ENCODE measurements at places on chromosomes 2 and 18.

DNA sequence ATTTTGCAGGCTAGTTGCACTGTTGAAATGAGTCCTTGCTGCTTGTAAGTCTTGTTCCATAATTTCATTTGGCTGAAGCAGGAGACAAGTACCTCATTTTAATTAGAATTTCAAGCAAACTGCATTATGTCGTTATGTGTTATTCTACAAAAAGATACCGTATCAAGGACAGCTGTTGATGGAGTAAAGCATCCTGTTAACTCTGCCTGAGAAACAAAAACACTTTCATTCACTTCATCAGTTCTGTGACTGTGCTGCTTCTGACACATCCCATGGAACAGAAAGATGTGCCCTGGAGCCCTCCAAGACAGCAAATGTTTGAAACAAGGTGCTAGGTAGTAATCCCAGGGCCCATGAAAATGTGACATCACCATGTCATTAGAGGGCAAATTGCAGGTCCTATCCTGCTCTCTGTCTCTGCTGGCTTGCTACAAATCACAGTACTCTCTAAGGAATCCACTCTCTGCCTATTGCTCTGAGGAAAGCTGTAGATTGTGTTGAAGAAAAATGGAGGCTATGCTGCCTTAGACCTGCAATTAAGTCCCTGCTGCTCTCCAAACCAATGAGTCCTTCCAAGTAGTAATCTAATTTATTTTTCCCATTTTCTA lies 209.7 kb upstream of the PARD3B start:
- DNase-seq, result no peak

- no peak for DNase-seq
Measured at GRCh38 chr18:39230086-39230803, 1664.6 kb upstream of the CELF4 start.

- no peak for DNase-seq
Measured at GRCh38 chr2:221975151-221975550, 323.6 kb downstream of the PAX3 start.

DNA sequence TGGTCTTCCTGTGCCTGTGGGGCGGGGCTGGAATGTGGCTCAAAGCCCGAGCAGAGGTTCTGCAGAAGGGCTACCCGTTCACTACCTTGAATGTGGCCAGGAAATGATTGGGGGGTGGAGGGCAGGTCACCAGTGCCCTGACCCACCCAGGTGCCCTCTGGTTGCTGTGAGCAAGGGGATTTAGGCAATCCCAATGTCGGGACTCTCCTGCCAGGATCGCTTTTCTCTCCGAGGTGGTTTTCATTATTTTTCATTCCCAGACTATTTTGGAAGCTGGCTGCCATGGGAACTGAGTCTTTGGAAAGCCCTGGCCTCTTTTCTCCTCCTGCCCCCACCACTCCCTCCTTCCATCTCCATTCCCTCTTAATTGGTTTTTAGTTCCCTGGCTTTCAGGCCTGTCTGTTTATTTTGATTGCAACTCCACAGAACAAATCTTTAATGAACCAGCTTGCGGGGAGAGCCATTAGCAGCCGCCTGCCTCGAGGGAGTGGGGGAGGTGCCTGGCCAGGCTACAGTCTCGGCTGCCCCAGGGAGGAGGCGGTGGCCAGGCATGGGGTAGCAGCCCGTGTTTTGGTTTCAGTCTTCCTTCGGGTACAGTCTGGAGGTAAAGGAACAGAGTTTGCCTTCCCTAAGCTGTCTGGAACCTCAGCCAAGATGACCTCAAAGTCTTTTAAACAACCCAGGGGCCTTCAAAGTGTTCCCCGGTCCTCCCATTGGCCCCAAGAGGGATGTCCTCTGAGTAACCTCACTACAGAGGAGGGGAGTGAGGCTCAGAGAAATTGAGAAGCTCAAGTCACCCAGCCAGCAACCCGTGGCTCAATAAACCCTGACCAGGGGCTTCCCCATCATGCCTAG lies 114.4 kb upstream of the HAAO start:
- DNase-seq, result peak; percentile 57

DNA sequence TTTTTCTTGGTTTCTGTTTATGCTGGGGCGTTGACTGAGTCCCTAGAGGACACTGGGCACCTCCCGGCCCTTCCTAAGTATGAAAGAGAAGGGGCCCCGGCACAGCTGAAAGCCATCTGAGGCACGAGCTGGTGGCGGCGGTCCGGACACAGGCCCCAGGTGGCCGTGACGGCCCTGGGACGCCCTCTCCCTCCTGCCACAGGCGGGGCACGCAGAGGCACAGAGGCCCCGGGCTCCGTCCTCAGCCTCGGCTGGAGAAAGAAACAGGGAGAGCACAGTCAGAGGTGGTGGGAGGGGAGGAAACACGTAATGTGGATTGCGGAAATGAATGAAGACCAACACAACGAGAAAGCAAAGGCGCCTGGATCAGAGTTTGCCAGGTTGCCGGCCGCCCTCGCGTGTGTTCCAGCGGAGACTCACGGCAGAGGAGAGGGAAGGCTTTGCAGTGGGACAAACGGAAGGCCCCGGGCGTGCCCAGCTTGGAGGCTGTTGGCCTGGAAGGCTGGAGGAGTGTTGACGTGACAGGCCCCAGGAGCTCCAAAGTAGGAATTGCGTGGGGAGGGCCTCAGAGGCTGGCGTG lies 119.1 kb downstream of the PTGR3 start:
- no peak for DNase-seq

DNA sequence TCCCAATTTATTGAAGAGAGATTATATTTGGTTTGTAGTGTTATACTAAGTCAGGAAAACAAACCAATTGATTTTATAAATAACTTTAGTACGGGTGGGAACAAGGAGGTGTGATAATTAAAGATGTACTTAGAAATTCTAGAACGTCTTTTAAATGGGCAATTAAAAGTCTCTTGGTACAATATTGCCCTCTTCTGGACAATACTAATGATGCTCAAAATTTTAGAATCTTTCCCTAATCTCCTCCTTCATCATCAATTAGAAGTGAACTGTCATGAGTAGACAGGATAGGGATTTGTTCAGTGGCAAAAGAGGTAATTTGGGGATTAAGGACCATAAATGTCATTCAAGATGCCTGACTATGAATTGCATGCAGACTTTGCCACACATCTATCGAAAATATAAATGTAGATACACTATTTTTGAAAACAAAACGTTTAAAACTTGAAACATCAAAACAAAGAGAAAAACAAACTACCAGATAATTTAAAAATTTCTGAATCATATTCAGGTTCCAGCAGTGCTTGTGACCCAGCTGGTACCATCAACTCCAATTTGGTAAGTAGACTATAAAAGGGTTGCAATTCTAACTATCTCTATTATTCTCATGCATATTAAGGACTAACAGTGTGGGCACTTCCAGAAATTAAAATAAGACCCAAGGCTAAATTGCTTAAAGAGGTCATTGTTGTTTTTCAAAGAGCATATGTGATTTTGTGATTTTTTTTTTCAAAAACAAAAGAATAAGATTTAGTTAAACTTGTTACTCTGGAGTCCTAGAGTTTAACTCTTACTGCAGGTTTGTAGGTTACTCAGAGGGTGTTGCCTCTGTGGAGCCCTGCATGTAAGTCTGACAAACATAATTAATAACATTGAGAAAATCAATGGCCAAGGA lies 123.5 kb downstream of the LAMA3 start:
- peak; percentile 58 for DNase-seq

GRCh38 chr2:241598487-241598886 lies 38.5 kb downstream of the THAP4 start:
- DNase-seq, result peak; percentile 45

GRCh38 chr2:36492216-36492945 lies 105.6 kb downstream of the FEZ2 start:
- DNase-seq, result no peak

GRCh38 chr2:81481242-81481993 lies 1176.9 kb upstream of the LRRTM1 start:
- DNase-seq, result peak; percentile 85

DNA sequence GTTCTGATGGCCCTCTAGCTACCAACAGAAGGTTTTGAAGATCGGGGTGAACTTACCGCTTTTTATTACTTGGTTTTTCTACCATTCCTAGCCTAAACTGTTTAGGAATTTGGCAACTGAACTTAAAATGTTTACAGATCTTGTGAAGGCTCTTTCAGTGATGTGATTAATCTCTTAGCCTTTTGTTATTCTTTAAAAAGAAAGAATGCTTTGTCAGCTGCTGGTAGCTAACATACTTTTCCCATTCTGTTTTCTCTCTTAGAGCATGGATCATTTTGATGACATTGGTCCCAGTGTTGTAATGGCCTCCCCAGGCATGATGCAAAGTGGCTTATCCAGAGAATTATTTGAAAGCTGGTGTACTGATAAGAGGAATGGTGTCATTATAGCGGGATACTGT lies 18.1 kb downstream of the CPSF3 start:
- no peak for DNase-seq

DNA sequence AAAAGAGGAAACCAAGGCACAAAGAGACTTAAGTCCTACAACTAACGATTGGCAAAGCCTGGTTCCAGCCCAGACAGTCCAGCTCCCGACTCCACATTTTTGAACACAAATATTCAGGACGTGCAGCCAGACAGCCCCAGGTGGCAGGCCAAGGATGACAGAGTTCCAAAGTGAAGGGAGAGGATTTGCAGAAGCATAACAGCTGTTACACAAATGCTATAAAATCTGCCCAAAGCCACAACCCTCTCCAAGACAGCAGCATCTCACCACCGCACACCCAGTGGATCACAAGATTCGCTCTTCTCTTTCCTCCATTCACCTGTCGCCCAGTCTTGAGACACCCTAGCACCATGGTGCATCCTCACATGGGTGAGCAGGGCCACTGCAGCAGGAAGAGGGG lies 227.1 kb upstream of the ID2 start:
- DNase-seq, result no peak

- no peak for DNase-seq
Measured at GRCh38 chr18:75209951-75210258, 692 bp upstream of the TSHZ1 start.

GRCh38 chr2:189835855-189836558 lies 51.8 kb downstream of the PMS1 start:
- no peak for DNase-seq

GRCh38 chr2:45709137-45709536 lies 57.7 kb downstream of the PRKCE start:
- DNase-seq, result no peak

DNA sequence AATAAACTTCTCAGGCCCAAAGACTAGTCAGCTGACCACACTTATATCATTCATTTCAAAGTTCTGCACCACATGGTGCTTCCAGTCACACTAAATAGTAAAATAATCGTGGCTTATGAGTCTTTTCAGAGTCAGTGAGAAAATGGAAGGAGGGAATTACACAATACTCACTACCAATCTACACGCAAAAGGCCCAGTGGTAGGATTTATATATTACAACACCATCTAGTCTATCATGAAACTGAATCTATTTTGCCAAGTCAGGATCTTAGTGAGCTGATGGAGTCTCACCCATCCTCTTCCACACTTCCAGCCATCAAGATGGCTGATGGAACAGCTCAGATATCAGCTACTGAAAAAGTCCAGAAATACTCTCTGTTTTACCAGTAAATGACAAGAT lies 21.9 kb downstream of the INO80D start:
- DNase-seq, result no peak

DNA sequence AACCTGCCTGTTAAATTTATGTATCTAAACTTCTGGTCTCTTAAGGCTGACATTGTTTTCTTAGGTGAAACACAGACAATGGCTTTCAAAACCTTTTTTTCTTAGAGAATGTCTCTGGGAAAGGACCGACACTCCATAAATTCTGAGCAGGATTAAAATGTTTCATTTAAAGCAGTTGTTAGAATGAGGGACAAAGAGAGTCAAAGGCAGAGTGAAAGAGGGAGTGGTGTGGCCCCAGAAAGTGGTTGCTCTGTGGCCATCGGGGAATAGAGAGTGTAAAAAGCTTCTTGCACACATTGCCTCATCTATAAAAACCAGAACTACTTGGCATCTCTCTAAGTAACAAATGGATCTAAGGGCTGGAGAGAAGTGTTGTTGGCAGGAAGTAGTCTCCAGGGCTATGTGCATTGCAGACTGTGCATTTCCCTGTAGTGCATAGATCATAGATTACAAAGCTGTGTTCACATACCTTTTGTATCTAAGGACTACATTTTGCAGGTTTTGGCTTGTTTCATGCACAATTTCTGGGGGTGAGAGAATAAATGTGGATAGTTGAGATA lies 3.6 kb downstream of the RPRM start:
- DNase-seq, result no peak

DNA sequence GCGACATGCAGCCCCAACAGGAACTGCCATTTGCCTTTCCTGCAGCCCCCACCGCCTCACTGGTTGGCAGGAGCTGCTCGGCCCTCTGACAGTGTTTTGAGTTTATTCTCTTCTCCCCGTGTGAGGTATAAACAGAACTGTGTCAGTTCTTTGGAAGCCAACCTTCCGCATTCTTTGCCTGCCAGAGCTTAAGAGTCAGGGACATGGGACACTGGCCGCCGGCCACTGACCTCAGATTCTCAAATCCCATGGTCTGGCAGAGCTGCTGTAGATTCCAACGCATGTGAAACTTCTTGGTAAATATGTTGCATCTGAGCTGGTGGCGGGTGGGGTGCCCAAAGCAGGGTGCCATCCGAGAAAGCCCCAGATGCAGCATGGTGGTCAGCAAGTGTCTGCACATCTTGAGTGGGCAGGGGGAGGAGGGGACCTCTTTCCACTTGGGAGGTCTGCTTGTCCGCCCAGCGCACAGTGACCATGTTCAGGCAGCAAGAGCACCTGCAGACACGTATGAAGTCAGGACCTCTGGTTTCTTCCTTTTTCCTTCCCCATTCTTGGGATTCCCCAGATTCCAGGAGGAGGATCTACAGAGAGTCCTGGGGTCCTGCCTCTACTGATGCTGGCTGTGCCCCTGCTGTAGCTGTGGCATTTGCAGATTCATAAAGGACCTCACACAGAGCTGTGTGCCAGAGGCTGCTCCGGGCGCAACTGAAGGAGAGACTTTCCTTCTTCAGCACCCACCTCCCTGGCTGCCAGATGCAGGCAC lies 23.8 kb downstream of the ASB18 start:
- DNase-seq, result no peak

GRCh38 chr2:235001237-235002133 lies 49.7 kb downstream of the SH3BP4 start:
- DNase-seq, result no peak

GRCh38 chr2:65015731-65016130 lies 26.5 kb downstream of the SLC1A4 start:
- DNase-seq, result no peak

DNA sequence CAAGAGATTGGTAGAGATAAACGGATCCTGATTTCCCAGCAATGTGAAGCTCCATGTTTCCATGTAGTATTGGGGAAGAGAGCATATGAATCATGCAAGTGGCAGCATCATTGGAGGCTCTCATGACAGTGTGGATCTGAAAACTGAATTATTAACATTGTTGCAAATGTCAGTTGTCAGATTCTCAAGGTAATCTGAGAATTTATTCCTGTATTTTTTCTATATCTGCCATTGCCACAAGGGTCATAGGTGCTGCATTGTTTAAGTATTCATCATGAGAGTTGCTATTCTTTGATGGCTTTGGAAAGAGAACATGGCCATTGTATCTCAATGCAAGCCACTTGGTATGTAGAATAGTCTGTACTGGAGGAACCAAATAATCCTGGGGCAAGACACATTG lies 1217.0 kb upstream of the ZEB2 start:
- no peak for DNase-seq

DNA sequence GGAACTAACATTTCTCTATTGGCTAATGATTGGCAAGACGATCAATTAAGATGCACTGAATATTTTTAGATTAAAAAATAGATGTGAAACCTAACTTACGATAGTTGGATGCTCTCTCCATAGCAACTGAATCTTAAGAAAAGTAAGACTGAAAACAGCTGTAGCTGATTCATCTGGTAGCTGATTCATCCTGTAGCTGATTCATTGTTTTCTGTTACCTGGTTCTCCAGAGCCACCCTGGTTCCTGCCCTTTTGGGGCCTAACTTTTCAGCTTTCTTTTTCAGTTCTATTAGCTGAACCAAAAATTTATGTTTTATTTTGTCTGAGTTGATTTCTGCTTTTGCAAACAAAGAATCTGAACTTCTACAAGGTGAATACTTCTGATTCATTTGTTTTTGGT lies 22.7 kb upstream of the SPR start:
- DNase-seq, result no peak
